Activated naive CD4-positive, alpha-beta T cell treated with anti-CD3 and anti-CD28 coated beads, Interleukin-2, amount 50 U/mL, for 16 hours (primary cell): ENCODE measurements at places on chromosomes 12 and 14.

DNA sequence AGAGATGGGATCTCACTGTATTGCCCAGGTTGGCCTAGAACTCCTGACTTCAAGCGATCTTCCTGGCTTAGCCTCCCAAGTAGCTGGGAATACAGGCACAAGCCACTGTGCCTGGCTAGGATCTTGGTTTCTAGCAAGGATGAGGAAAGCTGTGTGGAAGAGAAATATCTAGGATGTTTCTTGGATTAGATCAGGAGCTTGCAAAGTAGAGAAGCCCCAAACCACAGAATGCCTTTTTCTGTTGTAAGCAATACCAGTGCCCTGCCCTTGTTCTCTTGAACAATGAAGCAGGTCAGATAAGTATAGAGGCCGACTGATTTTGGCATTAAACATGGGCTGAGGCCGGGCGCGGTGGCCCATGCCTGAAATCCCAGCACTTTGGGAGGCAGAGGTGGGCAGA, 44.3 kb upstream of the STRN3 start:
- DNase-seq, result no peak

GRCh38 chr12:109594556-109595317, 21.1 kb downstream of the MVK start:
- no peak for DNase-seq

GRCh38 chr12:91890742-91891141, 254.9 kb downstream of the BTG1 start:
- DNase-seq, result no peak

GRCh38 chr14:33686218-33686617, 264.7 kb downstream of the EGLN3 start:
- no peak for DNase-seq

GRCh38 chr14:92404018-92404417, 81.1 kb downstream of the SLC24A4 start:
- DNase-seq, result no peak

- DNase-seq, result no peak
These were observed 22.8 kb upstream of the SDR39U1 start for GRCh38 chr14:24465368-24465767.

DNA sequence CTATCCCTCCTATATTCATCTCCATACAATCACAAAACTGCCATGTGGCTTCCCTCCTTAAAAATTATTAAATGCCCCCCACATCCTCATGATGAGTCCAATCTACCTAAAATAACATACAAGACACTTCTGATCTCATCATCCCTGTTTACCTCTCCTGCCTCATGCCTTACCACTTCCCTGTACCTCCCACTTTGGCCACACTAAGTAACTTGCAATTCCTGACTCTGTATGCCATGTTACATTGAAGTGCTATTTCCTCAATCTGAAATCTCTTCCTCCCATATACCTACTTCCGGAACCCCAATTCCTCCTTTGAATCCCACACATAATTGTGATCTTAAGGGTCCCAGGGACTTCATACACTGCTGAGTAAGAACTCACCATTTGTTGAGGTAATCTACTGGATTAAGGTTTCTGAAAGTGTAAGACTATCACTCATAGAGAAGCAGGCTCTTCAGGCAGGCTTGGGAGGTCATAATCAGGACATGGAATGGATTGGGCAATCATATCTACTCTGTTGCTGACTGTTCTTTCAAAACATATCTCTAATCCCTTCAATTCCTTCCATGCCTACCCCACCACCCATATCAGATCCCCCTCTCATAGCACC, 117.6 kb upstream of the PLEKHG7 start:
- DNase-seq, result no peak

GRCh38 chr14:61229981-61230380, 51.2 kb downstream of the TMEM30B start:
- DNase-seq, result no peak

- DNase-seq, result no peak
These were observed 388.0 kb downstream of the VRK1 start for GRCh38 chr14:97185186-97185585.
